DMS53 (cell line): ENCODE measurements at places on chromosomes 5 and 9.

GRCh38 chr5:141430332-141431113 is at the start of gene PCDHGA12:
PCDHGA12 (plus strand) TSS chr5:141430507; CDS start chr5:141430760, 253 bp downstream.
- peak; percentile 65 for DNase-seq

- no peak for DNase-seq
Observed at GRCh38 chr9:111186021-111186530, 143.9 kb downstream of the OR2K2 start.

- peak; percentile 98 for DNase-seq
Observed at GRCh38 chr9:137390553-137391410, 32.2 kb downstream of the EXD3 start.

GRCh38 chr9:126457175-126457547 is 130.5 kb downstream of the MVB12B start:
- no peak for DNase-seq

GRCh38 chr9:77018058-77018968 is 1.1 kb upstream of the FOXB2 start:
- peak; percentile 44 for DNase-seq

- DNase-seq = no peak
Observed at GRCh38 chr5:101543780-101544179, 640.7 kb upstream of the ST8SIA4 start.

DNA sequence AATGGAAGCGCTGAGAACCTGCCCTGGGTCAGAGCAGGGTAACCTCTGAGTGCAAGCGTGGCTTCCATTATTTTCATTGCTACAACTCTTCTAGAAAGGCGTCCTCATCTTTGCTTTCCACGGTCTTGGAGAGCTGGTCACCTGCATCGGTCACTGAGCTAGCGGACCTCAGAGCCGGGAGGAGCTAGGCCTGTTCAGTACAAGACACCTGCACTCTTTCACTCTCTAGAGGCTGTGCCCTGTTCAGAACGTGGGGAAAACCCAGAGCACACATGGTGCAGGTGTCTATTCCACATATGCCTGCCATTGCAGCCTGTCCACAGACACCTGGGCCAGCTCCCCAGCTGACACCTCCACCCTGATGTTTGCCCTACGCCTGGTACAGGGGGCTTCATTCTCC is 147.8 kb upstream of the IRX2 start:
- no peak for DNase-seq

DNA sequence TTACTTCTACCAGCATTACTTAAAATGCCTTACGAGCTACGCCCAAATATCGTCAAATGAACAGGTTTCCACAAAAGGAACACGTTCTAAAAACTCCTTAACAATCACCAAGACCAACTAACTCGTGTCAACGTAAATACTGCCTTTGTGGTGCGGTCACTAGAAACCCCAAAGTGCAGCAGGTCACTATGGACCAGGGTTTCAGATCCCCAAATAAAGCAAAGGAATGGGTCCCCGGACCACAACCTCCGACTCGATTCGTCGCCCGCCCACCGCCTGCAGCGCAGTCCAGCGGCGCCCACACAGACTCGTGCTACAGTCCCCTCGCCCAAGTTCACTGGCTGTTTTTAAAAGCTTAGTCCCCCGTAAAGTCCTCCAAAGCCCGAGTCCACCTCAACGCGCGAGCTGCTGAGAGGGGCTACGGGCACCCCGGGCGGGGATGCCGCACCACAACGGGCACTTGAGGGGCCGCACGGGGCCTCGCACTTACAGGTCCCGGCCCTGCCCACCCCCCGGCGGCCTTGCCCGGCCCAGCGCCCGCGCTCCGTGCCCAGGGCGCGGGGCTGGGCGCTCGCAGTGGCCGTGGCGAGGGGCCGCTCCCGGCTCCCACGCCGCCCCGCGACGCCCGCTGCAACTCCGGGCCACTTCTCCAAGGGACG is 1.1 kb downstream of the NFIB start:
- peak; percentile 58 for DNase-seq

DNA sequence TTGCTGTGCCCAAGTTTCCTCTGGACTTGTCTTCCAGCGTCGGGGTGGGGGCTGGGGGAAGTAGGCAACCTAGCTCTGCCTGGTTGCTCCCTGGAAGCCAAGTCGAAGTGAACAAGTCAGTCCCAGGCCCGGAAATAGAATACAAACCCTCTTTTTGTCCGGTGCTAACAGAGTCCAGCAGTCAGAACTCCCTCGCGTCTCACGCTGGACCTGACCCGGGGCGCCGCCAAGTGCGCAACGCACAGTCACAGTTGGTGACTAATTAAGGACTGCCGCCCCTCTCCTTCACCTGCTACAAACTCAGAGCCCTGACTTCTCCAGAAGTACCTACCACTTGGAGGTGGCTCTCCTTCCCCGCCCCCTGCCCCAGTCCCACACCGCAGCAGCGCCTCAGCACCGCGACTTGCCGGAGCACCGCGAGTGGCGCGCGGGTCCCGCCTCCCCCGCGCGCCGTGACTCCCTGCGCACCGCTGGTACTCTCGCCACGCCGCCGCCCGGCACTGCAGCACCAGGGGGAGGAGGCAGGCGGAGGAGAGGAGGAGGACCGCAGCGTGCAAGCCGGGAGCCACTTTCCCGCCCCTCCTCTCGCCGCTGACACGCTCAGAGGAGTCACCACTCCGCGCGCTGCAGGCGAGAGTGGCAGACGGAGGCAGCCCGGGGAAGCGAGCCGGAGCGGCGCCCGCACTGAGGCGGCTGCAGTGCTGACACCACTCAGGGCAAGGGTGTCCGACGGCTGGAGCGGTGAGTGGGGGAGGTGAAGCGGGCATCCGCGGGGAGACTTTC is at the start of gene SV2C:
Gene SV2C, plus strand, starts transcription at position 612 of the 783 bp plus-strand sequence. CDS start 48,368 bp downstream, outside the sequence.
- DNase-seq = peak; percentile 86

GRCh38 chr9:86545090-86545489 is 190.9 kb upstream of the TUT7 start:
- no peak for DNase-seq

DNA sequence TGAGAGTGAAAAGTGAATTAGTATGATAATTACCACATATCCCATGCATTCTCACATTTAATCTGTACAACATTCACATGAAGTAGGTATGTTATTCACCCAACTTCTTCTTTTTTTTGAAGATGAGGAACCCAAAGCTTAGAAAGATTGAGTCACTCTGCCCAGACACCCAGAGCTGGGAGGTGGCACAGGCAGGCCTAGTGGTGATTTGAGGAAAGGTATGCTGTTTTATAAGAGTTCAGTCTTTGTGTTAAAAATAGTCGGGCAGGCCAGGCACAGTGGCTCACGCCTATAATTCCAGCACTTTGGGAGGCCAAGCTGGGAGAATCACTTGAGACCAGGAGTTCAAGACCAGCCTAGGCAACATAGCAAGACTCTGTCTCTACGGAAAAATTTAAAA is 285.3 kb downstream of the NR3C1 start:
- no peak for DNase-seq

- no peak for DNase-seq
Observed at GRCh38 chr5:157463081-157463480, 3.1 kb downstream of the NIPAL4 start.

DNA sequence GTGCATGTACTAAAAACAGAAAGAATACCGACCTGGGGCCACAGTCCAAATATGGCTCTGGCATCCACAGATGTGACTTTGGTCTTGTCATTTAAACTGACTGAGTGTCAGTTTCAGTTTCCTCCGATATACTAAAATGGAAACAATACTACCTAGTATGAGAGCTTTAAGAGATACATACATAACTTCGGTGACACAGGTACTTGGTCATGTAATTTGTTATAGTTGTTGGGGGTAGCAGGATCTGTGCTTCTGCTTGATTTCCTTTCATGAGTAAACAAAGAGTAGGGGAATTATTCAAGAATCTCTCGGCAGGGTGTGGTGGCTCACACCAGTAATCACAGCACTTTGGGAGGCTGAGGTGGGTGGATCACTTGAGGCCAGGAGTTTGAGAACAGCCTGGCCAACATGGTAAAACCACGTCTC is 32.1 kb downstream of the MTMR12 start:
- DNase-seq = no peak
